ENCODE measurements at places on chromosomes 7 and 10. TPM values are rescaled to one million over a fixed set of nuclear protein-coding genes. Genes with fewer than 3 reads are reported as not detected.

Gene NFE2L3
- 2.8 TPM for total RNA-seq

Gene NPFFR1
- not detected for total RNA-seq

DNA sequence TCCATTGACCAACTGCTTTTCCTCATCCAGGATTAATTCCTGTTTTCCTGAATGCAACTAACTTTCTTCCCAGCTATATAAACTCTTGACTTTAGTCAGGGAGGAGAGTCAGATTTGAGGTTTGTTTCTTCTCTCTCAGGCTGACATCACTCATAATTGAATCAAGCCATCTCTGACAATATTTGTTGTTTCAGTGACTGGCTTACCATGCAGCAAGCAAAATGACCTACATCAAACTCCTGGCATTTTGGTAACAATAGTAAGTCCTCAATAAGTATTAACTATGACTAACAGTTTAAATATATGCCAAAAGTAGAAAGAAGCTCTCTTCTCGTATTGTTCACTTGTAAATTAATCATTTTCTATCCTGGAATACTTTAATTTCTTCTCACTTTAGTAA is 625.7 kb upstream of the KCND2 start:
- no peak for DNase-seq
- H3K4me3 ChIP-seq: no peak overlapping the region
- no peak overlapping the region for H3K27ac ChIP-seq
- no peaks in the 10 kb centered on the region for H3K27me3 ChIP-seq

DNA sequence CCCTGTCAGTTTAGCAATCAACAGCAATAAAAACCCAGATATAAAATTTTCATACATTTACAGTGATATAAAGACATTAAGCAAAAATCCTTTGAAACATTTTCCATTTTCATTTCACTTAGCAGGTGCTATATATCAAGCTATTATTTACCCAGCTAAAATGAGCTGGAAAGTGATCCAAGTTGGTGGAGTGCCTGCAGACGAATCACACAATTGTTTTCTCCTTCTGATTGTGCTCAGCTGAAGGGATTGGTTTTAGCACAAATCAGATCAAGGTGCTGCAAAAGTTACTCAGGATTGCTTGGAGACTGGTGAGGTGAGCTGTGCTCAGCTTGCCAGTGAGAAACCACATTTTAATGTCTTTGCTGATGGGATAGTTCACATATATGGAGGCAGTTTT is 138.1 kb downstream of the LRMDA start:
- no peaks in the 10 kb centered on the region for H3K36me3 ChIP-seq
- no peak overlapping the region for H3K4me3 ChIP-seq
- H3K4me1 ChIP-seq: no peaks in the 10 kb centered on the region
- H3K27me3 ChIP-seq: no peaks in the 10 kb centered on the region
- H3K27ac ChIP-seq: no peak overlapping the region
- no peak for DNase-seq

DNA sequence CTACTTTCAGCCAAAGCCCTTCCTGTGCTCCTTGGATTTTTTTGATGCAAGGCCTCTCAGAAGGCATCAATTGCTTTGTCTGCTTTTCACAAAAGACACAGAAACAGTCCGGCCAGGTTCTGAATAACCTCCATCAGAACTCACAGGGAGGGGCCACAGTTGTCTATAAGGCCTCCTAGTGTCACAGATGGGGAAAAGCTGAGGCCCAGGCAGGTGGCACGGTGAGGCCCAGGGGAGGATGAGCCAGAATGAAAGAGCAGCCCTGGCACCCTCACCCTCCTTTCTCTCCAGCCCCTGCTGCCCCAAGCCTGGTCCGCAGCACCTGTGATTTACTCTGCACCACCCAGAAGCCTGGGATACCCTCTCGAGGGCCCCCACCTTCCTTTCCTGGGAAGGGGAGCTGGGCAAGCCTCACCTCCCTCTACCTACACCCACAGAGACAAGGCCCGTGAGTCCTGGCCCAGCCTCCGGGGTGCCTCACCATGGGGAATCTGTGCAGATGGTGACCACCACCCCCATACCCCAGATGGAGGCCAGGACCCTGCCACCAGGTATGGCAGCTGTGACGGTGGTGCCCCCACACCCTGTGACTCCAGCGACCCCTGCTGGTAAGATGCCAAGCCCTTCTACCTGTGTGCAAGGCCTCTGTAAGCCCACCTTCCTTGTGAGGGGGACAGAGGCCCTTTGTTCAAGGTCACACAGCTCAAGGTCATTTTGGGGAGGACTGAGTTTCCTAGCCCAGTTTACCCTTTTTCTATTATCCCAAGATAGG is 26.2 kb upstream of the ZNF467 start:
- DNase-seq: no peak
- H3K36me3 ChIP-seq: no peaks in the 10 kb centered on the region
- H3K27ac ChIP-seq: no peak overlapping the region
- no peaks in the 10 kb centered on the region for H3K4me1 ChIP-seq
- no peaks in the 10 kb centered on the region for H3K27me3 ChIP-seq

- H3K36me3 ChIP-seq: peaks cover 28% of the 10 kb centered on the region
- peaks cover 13% of the 10 kb centered on the region for H3K4me1 ChIP-seq
- H3K4me3 ChIP-seq: no peak overlapping the region
- no peak for DNase-seq
- no peaks in the 10 kb centered on the region for H3K27me3 ChIP-seq
Measured at GRCh38 chr10:98417973-98418664, 3.1 kb upstream of the PYROXD2 start.

GRCh38 chr10:21445163-21445562 is 80.3 kb downstream of the SKIDA1 start:
- H3K27ac ChIP-seq: no peak overlapping the region
- no peaks in the 10 kb centered on the region for H3K36me3 ChIP-seq
- H3K4me1 ChIP-seq: no peaks in the 10 kb centered on the region
- no peak for DNase-seq
- H3K27me3 ChIP-seq: no peaks in the 10 kb centered on the region

Gene OR2A42
- 0.49 TPM for total RNA-seq

DNA sequence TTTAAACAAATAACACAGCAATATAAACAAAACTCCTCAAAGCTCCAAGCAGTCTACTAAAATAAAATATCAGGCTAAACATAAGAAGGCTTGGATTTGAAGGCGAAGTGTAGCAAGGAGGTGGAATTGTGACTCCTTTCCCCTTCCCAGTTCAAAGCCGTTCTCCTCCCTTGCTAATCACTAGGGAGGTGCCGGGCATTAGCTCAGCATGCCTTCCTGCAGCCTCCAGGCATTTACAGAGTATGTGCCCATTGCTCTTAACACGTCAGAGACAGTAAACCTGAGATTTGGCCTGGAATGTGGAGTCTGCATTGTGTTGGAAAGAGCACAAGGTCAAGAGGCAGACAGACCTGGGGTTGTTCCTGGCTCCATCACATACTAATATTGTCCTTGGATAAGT is 15.6 kb downstream of the CNNM1 start:
- H3K27ac ChIP-seq: no peak overlapping the region
- no peaks in the 10 kb centered on the region for H3K27me3 ChIP-seq
- DNase-seq: no peak
- H3K36me3 ChIP-seq: no peaks in the 10 kb centered on the region
- H3K4me3 ChIP-seq: no peak overlapping the region

DNA sequence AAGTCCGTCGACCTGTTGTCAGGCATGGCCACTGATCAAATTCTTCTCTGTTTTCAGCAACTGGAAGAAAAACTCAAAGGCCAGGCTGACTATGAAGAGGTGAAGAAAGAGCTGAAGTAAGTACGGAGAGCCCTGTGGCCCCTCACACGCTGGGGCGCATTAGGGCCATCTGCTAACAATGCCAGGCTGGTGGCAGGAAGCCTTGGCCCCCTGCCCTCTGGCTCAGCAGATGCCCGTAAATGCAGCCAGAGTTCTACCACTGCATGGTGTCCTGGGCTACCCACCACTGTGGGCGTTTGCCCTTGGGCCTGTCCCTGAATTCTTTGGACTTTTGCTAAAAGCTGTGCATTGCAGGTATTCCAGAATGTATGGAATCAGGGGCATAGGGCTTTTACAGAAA is 96.9 kb upstream of the SH2B2 start:
- H3K36me3 ChIP-seq: peaks cover 43% of the 10 kb centered on the region
- no peak for DNase-seq
- no peak overlapping the region for H3K4me3 ChIP-seq

GRCh38 chr10:94218493-94219183 is 144.1 kb downstream of the NOC3L start:
- no peak overlapping the region for H3K4me3 ChIP-seq
- no peaks in the 10 kb centered on the region for H3K27me3 ChIP-seq
- no peaks in the 10 kb centered on the region for H3K36me3 ChIP-seq
- peaks cover 26% of the 10 kb centered on the region for H3K4me1 ChIP-seq
- no peak for DNase-seq
- H3K27ac ChIP-seq: no peak overlapping the region

DNA sequence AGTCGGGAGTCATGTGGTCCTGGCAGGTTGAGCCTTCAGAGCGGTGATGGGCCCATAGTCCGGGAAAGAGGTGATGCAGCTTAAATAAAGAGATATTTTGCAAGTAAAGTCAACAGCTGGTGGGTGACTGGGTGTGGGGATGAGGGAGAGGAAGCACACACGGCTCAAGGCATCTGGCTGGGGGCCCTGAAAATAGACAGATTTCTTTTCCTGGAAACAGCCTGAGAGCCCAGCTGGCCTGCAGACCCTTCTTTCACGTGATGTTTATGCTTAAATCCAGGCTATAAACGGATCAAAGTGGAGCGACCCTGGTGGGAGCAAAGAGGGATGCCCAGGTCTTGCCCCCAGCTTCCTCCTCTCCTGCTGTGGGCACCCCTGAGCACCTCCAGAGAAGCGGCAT is 149.1 kb downstream of the TEX36 start:
- H3K4me1 ChIP-seq: no peaks in the 10 kb centered on the region
- no peak for DNase-seq
- no peaks in the 10 kb centered on the region for H3K36me3 ChIP-seq
- H3K4me3 ChIP-seq: no peak overlapping the region
- H3K27ac ChIP-seq: no peak overlapping the region
- H3K27me3 ChIP-seq: no peaks in the 10 kb centered on the region

Gene MUC3A
- total RNA-seq: not detected

Gene AQP1
- 1,262 TPM for total RNA-seq

Gene OPN1SW
- total RNA-seq: not detected

DNA sequence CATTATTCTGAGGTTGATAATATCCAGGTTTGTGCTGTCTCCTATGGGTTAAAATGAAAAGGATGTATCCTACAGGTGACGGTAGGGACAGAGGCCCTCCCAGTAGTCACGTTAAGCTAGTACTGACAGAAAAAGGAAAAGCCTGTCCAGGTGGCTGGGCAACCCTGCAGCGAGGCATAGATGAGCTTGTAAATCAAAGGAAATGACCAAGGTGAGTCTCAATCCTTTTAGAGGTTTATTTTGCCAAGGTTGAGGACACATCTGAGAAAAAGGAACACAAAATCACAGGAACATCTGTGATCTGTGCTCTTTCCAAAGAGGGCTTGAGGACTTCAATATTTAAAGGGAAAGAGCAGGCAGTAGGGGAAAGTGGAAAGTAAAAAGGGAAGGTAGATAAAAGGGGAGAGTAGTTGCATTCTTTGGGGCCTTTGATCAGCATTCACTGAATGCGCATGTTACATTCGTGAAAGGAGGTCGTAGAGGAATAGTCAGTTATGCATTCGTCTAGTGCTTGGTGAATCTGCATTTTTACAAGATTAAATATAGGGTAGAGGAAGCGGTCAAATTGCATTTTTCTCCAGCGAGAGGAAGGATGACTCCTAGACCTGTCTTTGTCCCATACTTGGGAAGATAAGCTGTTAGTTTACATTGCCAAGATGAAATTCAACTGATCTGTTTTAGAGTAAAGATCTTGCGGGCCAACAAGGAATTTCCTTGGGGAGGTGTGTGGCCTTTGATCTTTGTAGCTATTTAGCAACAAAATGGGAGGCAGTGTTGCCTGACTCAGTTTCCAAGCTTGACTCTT is 884 bp upstream of the GSTO1 start:
- H3K4me3 ChIP-seq: peak overlapping the region; percentile 89
- peaks cover 6% of the 10 kb centered on the region for H3K36me3 ChIP-seq
- H3K4me1 ChIP-seq: peaks cover 31% of the 10 kb centered on the region
- no peaks in the 10 kb centered on the region for H3K27me3 ChIP-seq
- peak overlapping the region; percentile 92 for H3K27ac ChIP-seq

Gene ZP3
- total RNA-seq: 1.6 TPM

- H3K27ac ChIP-seq: no peak overlapping the region
- no peak for DNase-seq
- H3K27me3 ChIP-seq: no peaks in the 10 kb centered on the region
- no peaks in the 10 kb centered on the region for H3K36me3 ChIP-seq
- no peak overlapping the region for H3K4me3 ChIP-seq
Measured at GRCh38 chr7:154171422-154171821, 119.2 kb downstream of the DPP6 start.

DNA sequence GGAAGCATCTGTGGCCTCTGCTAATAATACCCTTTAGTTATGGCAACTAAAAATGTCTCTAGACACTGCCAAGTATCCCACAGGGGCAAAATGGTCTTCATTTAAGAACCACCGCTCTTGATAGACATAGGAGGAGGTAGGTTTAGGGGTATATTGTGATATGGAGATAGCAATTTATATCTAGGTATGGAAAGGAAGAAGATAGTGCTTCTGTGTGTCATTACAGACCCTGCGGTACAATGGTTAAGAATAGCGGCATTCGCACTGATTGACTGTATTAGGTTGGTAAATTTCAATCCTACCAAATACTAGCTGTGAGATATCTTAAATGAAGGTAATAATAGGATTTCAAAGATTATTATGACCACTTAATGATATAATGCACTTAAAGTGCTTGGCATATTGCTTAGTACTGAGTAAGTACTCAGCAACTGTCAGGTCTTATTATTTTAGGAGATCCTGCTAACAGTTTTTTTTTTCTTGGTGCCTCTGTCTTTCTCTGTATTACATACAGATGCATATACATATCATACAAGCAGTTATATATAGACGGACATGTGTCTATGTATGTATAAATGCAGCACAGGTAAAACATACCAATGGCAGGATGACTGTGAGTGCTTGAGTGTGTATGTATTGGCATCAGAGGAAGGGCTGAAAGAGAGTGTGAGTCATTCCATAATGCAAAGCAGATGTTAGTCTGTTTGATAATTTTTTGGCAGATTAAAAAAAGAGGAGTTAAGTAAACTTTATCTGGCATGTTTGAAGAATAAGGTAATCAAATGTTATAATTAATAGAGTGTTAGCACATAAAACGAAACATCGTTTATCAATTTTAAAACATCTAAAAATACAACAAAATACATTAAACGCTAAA is 50.0 kb upstream of the ITGB8 start:
- H3K27ac ChIP-seq: no peak overlapping the region
- H3K4me3 ChIP-seq: no peak overlapping the region
- no peaks in the 10 kb centered on the region for H3K4me1 ChIP-seq
- DNase-seq: no peak

Gene HOXA5
- 1.2 TPM for total RNA-seq

GRCh38 chr10:132877473-132877872 is 64.9 kb downstream of the CFAP46 start:
- no peak overlapping the region for H3K27ac ChIP-seq
- no peaks in the 10 kb centered on the region for H3K4me1 ChIP-seq
- H3K4me3 ChIP-seq: no peak overlapping the region
- no peaks in the 10 kb centered on the region for H3K36me3 ChIP-seq
- DNase-seq: no peak
- no peaks in the 10 kb centered on the region for H3K27me3 ChIP-seq

Gene SPDYE1
- total RNA-seq: not detected

All from thoracic aorta (tissue), 2 donors.